Right hindlimb (tissue), 1 donor: ENCODE measurements at places on chromosomes 5 and 9.

- DNase-seq: no peak
Observed at GRCh38 chr5:94992325-94992724, 292.6 kb downstream of the MCTP1 start.

DNA sequence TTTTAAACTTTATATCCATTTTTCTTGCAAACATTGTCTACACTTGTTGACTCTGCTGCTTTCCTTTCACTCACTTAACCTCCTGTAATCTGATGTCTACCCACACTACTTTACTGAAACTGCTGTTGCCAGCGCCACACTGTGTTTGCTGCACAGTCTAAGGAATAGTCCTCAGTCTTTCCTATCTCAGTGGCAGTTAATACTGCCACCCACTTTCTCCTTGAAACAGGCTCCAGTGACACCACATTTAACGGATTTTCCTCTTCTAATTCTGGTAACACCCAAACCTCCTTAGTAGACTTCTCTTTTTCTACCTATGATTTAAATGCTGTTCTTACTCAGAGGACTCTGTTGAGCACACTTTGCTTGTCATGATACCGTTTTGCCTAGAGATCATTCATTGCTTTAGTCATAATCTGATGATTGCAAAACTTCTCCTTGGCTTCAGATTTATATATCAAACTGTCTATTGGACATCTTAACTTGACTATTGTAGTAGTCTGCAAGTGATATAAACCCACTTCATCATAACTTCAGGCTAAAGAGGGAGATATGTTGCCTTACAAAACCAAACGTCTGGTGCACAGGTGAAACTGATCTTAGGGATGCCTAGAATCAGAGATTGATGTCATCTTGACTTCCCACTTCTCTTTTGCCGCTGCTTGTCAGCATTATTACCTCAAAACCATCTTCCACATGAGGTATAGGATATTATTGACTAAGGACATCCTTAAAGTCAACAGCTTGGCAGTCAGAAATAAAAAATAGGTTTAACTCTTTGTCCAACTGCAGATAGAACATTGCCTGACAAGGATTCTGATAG lies 94.1 kb downstream of the CDC42SE2 start:
- DNase-seq: no peak

- DNase-seq: no peak
Observed at GRCh38 chr9:17967731-17968130, 388.9 kb downstream of the SH3GL2 start.

DNA sequence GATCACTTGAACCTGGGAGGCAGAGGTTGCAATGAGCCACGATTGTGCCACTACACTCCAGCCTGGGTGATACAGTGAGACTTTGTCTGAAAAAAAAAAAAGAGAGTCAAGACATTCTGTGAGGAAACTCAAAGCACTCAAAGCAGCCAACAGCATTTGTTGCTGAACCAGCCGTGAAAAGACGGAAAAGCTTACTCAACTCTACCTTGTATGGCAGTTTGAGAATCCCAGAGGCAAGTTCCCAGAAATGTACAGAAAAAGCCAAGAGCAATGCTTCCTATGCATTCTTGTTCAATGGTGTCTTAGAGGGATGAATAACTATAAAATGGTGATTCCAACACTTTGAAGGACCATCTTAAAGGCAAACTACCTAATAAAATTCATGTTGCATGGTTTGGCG lies 170.2 kb downstream of the HSD17B3 start:
- DNase-seq: no peak

GRCh38 chr5:9284781-9285307 lies 261.0 kb downstream of the SEMA5A start:
- peak; percentile 32 for DNase-seq

- DNase-seq: no peak
Observed at GRCh38 chr5:43357067-43357466, 43.9 kb upstream of the HMGCS1 start.

- DNase-seq: no peak
Observed at GRCh38 chr5:17113174-17113958, 104.1 kb upstream of the BASP1 start.

DNA sequence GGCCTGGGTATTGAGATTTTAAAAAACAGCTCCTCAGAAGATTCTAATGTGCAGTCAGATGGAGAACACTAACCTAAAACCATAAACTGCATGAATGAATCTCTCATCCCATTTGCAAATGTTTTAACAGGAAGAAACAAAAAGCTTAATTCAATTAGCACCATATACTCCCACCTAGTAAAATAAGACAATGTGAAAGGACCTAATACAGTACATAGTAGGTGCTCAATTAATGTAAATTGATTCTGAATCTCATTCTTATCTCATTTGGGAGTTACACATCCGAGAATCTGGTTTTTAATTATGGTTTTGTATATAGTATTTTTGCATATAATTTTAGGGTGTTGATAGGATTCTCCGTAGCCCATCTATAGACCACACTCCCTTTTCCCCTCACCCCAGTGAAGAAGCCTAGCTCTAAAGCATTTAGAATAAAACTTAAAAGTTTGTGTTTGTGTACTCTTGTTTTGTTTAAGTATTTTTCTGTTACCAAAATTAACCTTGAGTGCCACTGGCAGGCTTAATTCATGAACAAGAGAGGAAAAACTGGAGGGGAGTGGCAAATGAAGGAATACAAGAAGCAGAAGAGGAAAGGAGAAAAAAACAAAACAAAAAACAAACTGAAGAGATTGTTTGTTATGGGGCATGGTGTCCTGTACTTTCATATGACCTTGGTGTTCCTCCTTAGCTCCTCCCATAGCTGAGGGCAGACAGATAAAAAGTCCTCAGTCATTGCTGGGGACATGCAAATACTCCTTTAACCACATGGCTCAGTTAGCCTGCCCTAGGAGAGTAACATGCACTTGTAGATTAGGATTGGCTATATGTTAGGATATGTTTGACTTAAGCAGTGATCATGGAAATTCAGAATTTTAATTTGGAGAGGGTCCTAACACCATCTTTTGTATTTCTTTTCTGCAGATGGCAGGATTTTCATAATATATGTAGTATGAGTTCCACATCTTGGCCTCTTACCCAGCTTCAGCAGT lies 1.2 kb downstream of the RNF14 start:
- no peak for DNase-seq

GRCh38 chr5:170357955-170358444 lies 31.2 kb downstream of the KCNMB1 start:
- peak; percentile 65 for DNase-seq

DNA sequence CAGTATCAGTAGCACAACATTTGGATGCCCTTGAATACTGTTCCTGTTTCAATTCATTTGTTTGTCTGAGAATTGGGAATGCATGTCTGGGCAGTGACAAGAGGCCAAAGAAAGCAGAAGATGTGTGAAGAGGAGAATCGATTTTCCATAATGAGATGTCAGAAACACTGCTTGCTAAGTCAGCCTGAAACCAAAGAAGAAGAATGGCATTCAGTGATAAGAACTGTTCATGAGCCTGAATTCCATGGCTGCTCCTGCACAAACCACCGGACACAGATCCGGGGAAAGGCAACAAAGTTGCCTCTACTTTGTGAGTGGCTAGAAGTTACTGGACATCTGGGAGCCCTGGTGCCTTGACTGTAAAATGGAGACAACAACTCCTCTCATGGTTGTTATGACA lies 207.2 kb upstream of the RASEF start:
- DNase-seq: no peak

DNA sequence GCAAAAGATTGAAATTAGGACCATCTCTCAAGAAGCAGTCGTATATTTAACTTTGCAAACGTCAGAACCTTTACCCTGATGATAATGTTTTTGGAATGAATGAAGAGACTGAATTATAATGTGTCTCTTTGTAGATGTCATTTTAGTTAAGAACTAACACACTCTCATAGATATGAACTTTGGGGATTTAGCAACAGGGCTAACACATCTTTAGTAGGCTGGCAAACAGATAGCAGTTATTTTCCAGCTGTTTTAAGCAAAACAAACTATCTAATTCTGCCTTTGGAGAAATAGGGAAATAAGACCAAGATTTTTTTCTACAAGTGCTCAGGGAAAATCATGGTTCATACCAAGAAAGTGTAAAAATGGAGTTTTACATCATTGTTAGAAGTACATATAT lies 469.7 kb downstream of the SPATA31D1 start:
- no peak for DNase-seq

DNA sequence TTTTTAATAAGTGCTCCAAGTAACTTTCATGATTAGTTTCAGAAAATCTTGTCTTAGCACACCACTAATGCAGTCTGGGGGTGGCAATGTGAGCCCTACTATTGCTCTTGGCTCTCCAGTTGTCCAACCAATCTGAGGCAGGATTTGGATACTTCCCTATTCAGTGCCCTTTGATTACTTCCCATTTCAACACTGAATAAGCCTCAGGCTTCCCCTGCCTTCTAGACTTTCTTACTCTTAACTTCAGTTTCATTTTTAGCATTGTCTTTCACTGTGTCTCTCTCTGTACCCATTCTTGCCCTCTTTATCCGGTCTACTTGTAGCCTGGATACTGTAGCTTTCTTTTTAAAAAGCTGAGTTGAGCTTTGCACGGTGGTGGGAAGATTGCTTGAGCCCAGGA lies 186.1 kb downstream of the C9orf152 start:
- no peak for DNase-seq

DNA sequence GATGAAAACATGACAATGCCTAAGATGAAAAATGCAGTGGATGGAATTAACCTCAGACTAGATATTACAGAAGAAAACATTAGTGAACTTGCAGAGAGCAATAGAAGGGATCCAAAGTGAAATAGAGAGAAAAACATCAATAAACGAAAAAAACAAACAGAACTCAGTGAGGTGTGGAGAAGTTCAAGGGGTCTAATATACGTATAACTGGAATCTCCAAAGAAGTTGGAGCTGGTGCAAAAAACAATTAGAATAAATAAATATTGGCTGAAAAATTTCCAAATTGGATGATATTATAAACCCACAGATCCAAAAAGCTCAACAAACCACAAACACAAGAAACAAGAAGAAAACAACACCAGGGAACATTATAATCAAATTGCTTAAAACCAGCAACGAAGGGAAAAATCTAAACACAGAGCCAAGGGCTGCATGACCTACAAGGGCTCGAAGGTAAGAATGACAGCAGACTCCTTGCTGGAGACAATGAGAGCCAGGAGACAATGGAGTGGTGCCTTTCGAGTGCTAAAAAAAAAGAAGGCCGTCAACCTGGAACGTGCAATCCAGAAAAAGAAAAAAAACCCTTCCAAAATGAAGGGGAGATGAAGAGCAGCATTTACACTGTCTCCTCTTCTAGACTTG lies 11.8 kb downstream of the FAM163B start:
- DNase-seq: no peak

- no peak for DNase-seq
Observed at GRCh38 chr5:149740866-149741459, 10.9 kb downstream of the PPARGC1B start.

GRCh38 chr9:85262333-85262732 lies 479.4 kb downstream of the AGTPBP1 start:
- DNase-seq: no peak

- no peak for DNase-seq
Observed at GRCh38 chr5:164148292-164148691, 642.9 kb downstream of the MAT2B start.

GRCh38 chr5:28110781-28111180 lies 1072.4 kb upstream of the CDH9 start:
- DNase-seq: no peak

GRCh38 chr9:113520109-113520642 lies 56.6 kb downstream of the RGS3 start:
- no peak for DNase-seq
